SJSA1 (cell line): ENCODE measurements at places on chromosomes 12 and 14.

DNA sequence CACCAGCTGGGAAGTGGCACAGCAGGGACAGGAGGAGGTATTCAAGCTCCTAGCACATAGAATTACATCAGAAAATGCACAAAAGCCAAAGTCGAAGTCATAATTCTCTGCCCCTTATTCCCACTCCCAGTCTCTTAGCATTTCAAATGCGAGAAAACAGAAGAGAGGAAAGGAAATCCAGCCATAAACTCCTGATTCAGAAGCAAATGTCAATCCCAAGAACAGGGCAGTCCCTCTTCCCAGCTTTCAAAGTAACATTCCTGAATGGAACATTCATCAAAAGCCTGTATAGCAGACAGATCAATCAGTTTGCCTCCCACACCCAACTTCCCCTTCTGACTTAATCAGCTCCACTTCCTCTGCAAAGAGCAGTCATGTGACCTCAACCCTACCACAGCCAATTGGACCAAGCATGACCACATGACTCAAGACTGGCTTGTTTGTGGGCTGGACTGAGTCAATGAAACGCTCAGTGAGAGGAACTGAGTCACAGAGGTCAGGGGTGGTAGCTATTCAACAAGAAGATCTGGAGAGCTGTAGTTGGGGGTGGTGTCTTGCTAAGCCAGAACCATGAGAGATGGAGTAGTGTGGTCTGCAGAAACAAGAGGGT lies 41.4 kb upstream of the TUNAR start:
- no peak for DNase-seq

- no peak for DNase-seq
These were observed 15.6 kb upstream of the TESC start for GRCh38 chr12:117114784-117115183.

DNA sequence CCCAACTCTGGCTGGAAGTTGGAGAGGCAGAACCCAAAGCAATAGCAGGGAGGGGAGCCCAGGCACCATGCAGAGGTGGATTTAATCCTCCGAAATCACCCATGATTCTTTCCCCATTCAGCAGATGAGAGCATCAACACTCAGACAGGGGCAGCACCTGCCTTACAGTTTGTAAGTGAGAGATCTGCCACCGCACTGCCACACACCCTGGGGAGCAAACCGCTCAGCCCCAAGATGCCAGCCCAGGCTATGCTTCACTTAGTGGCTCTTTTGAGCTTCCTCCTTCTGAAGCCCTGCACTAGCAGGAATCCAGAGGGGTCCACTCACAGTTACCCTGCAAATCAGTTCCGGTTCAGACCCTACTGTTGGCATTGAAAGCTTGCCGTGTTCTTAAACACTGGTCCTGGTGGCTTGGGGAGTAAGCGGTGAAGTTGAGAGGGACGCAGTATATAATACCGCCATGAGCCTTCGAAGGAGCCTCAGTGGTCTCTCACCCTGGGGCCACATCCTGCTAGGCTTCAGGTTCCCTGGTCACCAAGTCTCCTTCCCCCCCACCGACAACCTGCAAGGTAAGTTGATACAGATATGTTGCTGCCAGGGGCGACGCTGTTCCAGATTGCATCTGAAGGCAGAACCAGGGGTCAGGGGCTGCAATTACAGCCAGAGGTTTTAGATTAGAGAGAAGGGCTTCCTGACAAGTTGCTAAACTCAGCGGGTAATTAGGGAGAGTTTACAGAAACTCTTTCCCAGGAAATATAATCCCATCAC lies 72.0 kb upstream of the CCND2 start:
- DNase-seq, result no peak

DNA sequence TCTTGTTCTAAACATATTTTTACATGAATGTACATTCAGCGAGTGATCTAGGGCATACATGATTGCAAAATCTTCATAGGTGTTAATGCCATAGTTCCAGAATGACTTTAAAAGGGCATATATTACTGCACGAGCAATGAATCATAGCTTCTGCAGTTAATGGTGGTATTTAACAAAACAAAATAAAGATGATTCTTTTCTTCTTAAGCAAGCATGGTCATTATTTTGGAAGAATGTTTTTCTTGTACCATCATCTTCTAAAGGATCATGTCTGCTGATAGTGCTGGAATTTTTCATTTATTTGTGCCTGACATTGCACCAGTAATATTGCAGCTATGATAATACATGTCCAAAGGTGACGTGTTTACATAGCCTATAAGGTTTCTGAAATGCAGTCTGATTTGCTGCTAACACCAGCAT lies 388.6 kb downstream of the CCDC91 start:
- no peak for DNase-seq

- DNase-seq, result no peak
These were observed 250.6 kb downstream of the KSR2 start for GRCh38 chr12:117718141-117718540.

DNA sequence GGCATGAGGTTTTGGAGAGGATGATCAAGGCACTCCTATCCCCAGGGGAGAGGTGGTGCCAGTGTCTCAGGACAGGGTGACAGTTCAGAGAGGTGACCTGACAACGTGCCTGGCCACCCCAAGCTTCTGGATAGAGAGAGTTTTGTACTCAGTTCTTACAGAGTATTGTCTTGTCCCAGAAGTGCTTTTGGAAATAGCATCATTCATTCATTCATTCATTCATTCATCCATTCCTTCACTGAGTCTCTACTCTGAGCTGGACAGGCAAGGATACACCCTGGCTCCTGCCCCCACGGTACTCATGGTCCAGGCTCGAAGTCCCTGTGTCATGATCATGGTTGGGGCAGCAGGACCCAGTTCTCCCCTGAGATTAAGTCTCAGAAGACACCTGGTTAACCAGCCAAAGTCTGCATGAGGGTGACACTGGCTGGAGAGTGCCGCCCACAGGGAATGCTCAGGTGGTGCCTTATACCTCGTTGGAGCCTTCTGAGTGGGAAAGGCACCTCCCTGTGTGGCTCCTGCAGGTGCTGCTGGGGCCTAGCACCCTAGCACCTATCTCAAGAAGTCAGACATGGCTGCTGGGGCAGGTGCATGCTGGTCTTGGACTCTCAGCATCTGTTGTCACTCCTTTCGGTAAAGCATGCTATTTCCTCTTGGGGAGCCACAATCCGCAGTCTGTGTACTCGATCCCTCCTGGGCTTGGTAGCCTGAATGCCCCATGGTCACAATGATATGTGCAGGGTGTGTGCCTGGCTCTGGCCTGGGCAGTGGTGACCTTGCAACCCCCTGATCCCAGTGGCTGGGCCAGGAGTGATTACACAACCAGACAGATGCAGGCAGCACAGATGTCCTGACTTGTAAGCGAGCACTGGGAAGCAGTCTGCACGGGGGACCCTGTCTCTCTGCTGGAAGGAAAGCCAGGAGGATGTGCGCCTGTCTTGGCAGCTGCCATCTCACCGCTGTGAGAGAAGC lies 57.8 kb downstream of the C14orf132 start:
- no peak for DNase-seq

DNA sequence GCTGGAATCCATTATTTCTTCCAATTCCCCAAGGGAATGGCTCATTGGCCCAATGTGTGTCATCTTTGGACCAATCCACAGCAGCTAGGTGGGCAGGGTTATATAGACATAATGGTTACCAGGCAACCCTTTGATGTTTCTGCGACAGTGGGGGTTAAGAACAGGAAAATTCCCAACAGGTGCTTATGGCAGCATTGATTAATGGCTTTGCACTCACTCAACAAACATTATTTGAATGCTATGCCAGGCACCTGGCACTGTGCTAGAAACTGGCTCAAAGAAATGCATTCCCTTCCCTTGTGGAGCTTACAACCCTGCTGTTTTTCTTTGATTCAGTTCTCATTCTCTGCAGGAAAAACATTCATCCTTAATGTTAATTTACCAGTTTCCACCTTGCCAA lies 1221.0 kb downstream of the AACS start:
- DNase-seq, result no peak
